Large intestine (tissue), 12 donors: ENCODE measurements at places on chromosomes 12 and 14.

DNA sequence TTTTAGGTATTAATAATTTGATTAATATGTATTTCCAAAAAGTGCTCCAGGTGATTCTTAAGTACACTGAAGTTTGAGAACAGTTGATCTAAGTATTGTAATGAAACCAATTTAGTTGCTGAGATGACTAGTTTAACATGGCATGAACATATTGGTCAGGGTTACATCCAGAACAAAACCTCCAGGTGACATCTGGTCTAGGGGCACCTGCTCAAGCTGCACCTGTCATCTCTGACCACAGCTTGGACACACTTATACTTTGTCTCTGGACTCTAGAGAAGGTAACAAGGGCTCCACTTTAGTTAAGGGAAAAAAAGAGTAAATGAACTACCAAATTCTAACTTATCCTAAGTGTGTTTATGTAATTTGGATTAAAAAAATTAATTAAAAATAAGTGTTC is 8.1 kb downstream of the ARID2 start:
- no peak for DNase-seq
- no peak overlapping the region for H3K27ac ChIP-seq
- H3K4me1 ChIP-seq = no peaks in the 10 kb centered on the region
- H3K27me3 ChIP-seq = no peaks in the 10 kb centered on the region

DNA sequence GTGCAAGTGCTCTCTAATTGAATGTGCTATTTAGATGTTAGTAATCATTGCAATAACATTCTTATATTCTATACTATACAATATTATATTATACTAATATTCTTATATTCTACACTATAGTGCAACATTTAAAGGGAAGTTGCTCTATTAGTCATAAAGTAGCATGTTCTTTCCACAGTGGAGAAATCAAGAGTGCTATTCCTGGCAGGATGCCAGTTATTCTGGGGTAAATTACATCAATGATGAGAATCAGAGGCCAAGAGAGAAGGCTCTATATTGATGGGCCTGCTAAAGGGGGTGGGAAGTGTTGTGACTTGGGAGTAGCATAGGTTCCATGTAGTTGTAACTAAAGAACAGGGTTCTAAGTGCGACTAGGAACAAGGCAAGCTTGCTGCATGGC is 121.5 kb downstream of the SLC15A5 start:
- no peaks in the 10 kb centered on the region for H3K36me3 ChIP-seq
- H3K4me1 ChIP-seq = peaks cover 4% of the 10 kb centered on the region
- no peak overlapping the region for H3K27ac ChIP-seq
- no peak overlapping the region for H3K4me3 ChIP-seq

DNA sequence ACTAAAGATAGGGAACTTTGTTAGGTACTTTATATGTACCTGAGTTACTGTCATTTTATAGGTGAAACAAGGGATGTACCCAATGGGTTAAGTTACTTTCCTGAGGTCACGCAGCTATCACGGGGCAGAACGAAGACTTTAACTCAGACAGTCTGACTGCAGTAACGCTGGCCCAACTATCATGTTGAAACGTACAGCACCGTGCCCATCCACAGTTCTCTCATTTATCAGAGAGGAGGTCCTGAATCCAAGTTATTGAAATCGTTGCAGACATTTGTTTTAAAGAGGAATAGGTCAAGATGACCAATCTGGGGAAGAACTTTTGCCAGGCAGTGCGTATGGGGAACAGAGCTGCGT is 587 bp upstream of the C12orf75 start:
- no peaks in the 10 kb centered on the region for H3K27me3 ChIP-seq
- no peaks in the 10 kb centered on the region for H3K36me3 ChIP-seq
- peaks cover 12% of the 10 kb centered on the region for H3K4me1 ChIP-seq
- H3K27ac ChIP-seq = no peak overlapping the region
- DNase-seq = no peak
- peak overlapping the region; percentile 70 for H3K4me3 ChIP-seq

- no peaks in the 10 kb centered on the region for H3K4me1 ChIP-seq
- no peaks in the 10 kb centered on the region for H3K27me3 ChIP-seq
- H3K4me3 ChIP-seq = no peak overlapping the region
- no peaks in the 10 kb centered on the region for H3K36me3 ChIP-seq
Measured at GRCh38 chr14:64778104-64778754, 74.0 kb downstream of the PLEKHG3 start.

GRCh38 chr14:103535891-103536565 is 7.0 kb downstream of the TRMT61A start:
- no peak overlapping the region for H3K4me3 ChIP-seq
- no peaks in the 10 kb centered on the region for H3K27me3 ChIP-seq
- H3K27ac ChIP-seq = no peak overlapping the region
- H3K4me1 ChIP-seq = peaks cover 30% of the 10 kb centered on the region

DNA sequence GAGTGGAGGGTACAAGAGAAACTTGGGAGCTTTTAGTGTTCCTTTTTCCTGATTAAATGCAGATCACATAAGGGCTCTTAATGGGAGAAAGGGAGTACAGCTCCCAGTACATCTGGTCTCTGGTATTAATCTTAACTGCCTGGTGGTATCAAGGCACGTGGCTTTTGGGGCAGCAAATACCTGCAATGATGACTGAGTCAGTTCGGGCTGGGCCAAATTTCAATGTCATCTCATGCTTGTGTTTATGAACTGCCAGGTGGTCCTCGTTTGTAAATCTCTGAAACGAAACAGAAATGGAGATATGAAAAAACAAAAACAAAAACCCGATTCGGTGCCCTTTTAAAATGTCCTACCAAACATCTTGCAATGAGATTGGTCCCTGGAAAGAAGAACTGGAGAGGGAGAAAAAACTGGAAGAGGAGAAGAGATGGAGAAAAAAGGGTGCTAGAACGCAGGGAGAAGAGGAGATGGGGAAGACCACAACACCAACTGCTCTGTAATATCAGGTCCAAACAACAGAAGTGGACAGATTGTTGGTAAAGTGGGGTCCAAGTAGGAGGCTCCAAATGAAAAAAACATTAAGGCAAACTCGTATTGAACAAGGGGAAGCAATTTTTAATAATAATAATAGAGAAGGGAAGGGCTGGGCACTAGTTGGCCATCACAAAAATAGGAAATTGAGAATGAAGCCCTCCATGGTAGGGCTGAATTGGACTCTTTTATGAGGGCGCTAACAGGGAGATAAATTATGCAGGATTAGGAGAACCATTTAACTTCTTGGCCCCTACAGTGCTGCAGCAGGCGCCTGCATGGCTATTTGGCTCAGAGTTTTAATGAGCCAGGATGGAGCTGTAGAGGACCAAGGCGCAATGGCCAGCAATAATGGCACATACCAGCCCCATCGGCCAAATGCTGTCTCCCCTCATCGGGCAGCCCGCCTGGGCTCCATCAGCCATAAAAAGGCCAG is 45.4 kb upstream of the NPFF start:
- no peaks in the 10 kb centered on the region for H3K4me1 ChIP-seq
- no peaks in the 10 kb centered on the region for H3K27me3 ChIP-seq
- H3K36me3 ChIP-seq = peaks cover 37% of the 10 kb centered on the region
- no peak for DNase-seq
